ENCODE measurements at places on chromosomes 2 and 18.

DNA sequence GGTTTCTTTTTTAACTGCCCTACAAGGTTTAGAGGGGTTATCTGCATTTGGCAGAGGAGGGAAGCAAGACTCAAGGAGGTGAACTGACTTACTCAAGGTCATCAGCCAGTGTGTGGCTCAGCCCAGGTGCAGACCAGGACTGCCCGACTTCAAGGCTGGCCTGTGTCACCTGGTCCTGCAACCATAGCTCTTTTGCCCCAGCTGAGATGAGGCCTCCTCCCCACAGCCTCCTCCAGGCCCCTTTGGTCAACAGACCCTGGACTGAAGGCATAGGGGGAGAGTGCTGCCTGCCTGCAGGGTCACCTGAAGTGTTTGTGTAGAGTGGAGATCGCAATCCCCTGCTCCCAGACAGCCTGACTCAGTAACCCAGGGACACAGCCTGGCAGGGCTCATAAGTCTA is 168.5 kb upstream of the GLI2 start:
- no peak for DNase-seq

GRCh38 chr2:46170611-46171350 is 126.4 kb upstream of the EPAS1 start:
- DNase-seq = no peak

DNA sequence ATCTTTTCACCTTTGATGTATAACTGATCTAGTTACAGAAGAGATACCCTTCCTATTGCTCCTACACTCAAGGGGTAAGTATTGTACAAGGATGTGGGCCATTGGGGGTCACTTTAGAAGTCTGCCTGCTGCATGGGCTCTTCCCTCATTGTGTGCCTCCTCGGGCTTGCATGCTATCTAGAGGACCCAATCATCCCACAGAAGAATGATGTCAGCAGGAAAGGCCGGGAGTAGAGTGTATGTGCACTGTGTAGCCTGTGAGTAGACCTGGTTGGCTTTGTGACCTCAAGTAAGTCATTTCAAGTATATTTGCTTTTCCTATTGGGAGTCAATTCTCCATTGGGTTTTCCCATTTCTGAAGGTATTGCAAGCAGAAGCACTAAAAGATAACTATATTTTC is 129.5 kb upstream of the TRIB2 start:
- DNase-seq = no peak

- no peak for DNase-seq
These were observed 582.1 kb downstream of the ZEB2 start for GRCh38 chr2:143937723-143938350.

DNA sequence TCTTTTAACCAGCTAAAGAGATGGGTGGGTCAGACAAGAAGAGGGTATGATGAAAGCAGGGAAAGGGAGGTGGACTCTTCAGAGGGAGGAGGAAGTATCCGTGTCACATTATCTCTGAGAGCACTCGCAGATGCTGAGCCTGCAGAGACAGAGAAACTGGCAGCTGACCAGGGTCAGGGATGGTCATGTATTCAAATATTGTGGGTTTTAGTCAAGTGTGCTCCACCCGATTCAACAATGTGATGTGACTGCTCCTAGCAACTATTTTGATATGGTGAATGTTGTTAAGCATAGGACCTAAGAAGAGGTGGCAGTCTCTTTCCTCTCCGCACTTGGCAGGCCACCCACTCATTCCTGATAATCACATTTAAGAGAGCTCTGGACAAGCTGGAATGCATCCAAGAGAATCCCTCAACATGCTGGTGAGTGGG is 1.3 kb upstream of the CLIP4 start:
- DNase-seq = no peak

- DNase-seq = no peak
These were observed 25.2 kb downstream of the CCDC74A start for GRCh38 chr2:131552871-131553270.

- no peak for DNase-seq
These were observed 39.5 kb upstream of the MARCO start for GRCh38 chr2:118902266-118903028.

DNA sequence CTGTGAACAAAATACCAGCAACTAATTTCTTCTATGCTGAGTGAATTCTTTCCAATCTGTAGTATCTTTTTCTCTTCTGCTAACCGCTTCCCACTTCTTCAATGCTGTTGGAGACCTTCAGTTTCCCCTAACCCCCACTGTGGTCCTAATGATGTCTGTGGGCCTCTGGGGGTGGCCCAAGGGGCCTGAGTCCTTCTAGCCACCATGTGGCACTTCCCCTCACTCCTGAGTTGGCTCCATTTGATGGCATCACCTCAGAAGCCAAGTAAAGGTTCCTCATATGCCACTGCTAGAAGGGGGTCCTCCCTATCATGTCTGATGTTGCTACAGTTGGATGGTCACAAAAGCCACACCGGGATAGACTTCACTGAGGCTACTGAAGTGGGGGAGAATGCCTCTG is 37.5 kb downstream of the ARHGAP25 start:
- no peak for DNase-seq

DNA sequence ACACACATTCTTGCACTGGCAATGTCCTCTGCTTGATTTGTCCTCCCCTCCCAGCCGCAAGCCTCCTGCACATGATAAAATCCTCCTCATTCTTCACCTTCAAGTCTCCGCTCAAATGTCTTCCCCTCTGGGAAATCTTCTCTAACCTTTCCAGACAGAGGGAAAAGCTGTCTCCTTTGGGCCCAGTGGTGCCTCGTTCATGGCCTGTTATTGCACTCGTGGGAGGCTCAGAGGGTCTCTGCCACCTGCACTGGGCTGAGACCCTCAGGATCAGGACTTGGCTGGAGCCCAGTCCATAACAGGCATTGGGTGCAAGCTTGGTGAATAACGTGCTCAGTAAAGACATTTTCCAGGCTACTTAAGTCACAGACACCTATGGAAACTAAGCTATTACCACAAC is 68.6 kb downstream of the PTGR3 start:
- no peak for DNase-seq

GRCh38 chr2:198321522-198322088 is 517.2 kb downstream of the PLCL1 start:
- DNase-seq = no peak

GRCh38 chr2:73368781-73369180 is 16.9 kb upstream of the ALMS1 start:
- DNase-seq = no peak

DNA sequence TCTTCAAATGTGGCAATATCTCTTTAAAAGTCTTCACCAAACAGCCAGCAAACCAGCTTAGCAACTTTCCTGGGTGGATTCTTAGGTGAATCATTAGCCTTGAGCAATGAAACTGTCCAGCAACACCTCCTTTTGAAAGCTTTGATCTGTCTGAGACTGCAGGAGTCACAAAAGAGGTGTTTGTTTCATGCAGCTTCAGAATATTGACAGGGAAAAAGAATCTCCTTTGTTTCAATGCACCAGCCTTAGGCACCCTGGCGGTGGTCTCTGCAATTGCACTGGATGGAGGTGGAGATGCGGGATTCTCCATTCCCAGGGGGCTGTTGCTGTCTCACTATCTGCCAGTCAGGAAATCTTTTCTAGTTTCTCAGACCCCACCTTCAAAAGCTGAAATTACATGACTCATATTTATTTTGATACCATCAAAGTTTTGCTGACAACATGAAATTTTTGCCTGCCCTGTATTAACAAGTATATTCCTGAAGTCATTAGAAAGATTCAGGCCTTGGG is 76.0 kb upstream of the DSG1 start:
- DNase-seq = no peak

DNA sequence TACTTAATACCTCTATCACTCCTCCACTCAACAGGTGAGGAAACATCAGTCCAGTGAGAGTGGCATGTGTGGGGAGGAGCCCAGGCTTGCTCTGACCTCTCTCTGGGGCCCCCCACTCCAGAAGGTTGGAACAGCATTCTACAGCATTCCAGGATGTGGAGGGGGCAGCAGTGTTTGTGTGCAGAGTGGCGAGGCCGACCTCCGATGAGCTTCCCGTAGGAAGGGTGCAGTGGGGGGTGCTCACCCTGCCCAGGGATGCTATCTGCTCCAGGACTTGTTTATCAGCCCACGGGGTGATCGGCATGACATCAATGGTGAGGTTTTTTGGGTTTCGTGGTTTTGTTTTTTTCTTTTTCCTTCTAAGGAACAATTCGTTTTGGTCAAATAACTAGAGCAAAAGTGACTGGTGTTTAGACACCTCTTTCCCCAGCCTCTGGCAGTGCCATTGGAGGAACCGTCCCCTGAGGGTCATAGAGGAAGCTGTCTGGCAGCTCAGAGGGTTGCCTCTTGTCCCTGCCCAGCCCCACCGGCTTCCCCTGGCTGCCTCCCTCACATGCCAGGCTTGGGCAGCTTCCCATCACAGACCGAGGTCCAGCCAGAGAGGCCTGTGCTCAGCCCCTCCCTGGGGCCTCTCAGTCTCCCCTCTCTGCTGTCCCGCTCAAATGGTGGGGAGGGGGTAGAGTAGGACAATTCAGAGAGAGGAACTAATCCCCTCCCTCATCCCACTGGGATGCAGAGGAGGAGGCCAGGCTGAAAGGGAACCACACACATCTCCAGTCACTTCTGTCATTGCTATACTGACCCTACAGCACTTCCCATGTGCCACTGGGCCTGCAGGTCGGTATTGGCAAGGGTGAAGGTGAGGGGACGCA is 96.5 kb downstream of the ZFP36L2 start:
- no peak for DNase-seq

DNA sequence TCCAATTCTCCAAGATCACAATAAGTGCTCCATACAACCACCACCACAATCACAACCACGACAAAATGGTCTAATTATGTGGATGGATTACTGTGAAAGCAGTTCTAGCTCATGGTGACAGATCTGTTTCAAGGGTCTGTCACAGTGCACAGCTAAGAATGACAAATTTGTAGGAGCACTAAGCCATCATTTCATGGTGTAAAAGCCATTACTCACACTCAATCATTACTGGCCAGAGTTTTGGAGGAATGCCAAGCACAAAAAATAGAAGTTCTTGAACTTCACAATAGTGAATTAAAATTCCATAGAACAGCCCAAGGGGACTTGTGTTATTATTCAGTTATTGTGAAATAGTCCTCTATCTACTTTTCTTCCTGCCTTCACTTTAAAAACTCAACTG is 2.3 kb downstream of the CPS1 start:
- DNase-seq = no peak

- no peak for DNase-seq
These were observed 260.4 kb downstream of the STK39 start for GRCh38 chr2:167987026-167987425.

DNA sequence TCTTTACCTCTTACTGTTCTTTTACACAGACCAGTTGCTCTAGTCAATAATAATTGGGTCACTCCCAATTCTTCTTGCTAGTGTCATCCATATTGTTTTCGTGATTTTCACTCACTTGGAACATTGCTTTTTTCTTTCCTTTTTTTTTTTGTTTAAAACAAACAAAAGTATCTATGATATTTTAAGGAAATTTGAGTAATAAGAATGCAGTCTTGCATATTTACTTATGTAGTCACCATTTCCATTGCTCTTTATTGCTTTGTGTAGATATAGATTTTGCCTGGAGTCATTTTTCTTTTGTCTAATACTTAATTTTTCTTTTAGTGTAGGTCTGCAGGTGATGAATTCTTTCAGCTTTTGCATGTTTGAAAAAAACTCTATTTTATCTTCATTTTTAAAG is 71.9 kb downstream of the WDR7 start:
- DNase-seq = no peak

DNA sequence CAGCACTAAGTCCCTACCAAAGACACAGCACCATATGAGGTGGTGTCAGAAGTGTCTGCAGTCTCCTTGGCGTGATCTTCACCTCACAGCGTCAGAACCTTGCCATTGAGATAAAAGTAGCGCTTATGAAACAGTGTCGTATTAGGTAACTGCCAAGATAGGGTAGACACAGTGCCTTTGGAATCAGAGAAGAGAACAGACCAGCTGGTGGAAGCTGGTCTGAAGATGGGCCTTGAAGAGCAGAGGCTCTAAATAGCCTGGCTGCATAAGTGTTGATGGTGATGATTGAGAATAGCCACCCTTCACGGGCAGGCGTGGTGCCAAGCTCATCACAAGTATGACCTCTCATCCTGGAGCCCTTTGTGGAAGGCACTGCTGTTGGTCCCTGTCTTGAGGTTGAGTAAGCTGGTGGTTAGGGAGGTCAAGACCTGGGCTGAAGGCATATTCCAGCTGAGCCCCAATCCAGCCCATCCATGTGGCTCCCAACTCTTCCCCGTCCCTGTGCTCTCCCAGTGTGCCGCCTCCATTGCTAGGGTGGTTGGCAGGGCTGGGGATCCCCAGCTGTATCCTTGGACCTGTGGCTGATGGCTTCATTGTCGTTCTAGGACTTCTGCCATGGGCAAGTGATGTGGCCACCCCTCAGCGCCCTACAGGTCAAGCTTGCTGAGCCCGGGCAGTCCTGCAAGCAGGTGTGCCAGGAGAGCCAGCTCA is 187.4 kb downstream of the MGAT5 start:
- no peak for DNase-seq

GRCh38 chr18:48798334-48799245 is 152.2 kb downstream of the SMAD7 start:
- no peak for DNase-seq

DNA sequence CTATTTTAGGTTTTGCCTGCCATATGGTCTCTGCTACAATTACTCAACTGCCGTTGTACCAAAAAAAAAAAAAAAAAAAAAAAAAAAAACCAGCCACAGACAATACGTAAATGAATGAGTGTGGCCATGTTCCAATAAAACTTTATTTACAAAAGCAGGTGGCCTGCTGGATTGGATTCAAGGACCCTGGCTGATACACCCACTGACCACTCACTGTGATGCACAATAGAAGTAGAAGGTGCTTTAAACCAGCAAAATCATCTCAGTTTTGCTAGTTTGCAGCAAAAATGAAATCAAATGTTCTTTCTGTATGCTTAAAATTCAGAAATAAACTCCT is 137.4 kb downstream of the AKAIN1 start:
- DNase-seq = no peak

DNA sequence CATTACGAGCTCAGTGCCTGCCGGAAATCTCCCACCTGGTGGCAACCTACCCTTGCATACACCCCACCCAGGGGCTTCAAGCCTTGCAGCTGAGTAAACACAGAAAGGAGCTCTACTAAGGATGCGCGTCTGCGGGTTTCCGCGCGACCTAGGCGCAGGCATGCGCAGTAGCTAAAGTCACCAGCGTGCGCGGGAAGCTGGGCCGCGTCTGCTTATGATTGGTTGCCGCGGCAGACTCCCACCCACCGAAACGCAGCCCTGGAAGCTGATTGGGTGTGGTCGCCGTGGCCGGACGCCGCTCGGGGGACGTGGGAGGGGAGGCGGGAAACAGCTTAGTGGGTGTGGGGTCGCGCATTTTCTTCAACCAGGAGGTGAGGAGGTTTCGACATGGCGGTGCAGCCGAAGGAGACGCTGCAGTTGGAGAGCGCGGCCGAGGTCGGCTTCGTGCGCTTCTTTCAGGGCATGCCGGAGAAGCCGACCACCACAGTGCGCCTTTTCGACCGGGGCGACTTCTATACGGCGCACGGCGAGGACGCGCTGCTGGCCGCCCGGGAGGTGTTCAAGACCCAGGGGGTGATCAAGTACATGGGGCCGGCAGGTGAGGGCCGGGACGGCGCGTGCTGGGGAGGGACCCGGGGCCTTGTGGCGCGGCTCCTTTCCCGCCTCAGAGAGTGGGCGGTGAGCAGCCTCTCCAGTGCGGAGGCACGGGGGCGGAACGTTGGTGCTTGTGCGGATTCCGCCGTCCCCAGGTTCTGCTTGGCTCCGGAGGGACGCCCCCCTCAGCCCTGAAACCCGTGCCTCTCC is at the start of gene MSH2:
Gene MSH2, plus strand, starts transcription at position 352 of the 804 bp plus-strand sequence. Its CDS starts 36 bp downstream, at position 388.
- DNase-seq = peak; percentile 92

Measured in stimulated activated CD8-positive, alpha-beta memory T cell treated with anti-CD3 and anti-CD28 coated beads, Interleukin-15, amount 100 ng/mL, for 48 hours (primary cell).